Heart right ventricle (tissue), 16 donors: ENCODE measurements at places on chromosomes 6 and 20.

- DNase-seq, result no peak
Observed at GRCh38 chr6:149060300-149060984, 257.1 kb upstream of the TAB2 start.

- peak; percentile 94 for DNase-seq
Observed at GRCh38 chr6:159726918-159727716, at the start of gene WTAP. Gene WTAP (plus strand): TSS chr6:159727506. CDS start chr6:159736266, 8,760 bp downstream.

- peak; percentile 85 for DNase-seq
Observed at GRCh38 chr6:26195376-26195923, 108.2 kb downstream of the HFE start.

GRCh38 chr20:23628402-23629016 lies 9.2 kb downstream of the CST3 start:
- no peak for DNase-seq

DNA sequence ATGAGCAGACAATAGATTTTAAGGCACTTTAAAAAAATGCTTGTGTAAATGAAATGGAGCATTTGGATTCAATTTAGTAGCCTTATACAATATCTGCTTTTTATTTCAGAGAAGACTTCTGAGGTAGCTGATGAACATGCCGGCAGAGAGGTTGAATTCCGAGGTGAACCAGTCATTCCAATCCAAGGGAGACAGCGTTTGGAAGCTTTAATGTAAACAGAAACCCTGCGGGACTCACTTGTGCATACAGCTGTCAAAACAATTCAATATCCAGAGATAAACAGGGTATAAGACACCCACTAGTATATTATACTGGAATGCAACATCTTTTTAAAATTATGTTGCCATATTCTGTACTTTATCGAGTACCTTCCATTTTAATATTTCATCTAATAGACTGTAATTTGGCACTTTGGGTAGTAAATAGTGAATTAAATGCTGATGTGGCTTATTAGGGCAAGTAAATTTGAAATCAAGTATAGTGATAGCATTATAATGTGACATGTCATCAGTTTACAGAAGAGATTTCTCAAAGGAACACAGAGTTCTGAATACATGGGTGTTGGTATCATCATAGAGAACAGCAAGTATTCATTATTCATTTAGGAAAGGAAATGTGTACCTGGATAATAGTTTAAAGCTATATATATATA lies 347.7 kb downstream of the PRKN start:
- DNase-seq, result no peak

DNA sequence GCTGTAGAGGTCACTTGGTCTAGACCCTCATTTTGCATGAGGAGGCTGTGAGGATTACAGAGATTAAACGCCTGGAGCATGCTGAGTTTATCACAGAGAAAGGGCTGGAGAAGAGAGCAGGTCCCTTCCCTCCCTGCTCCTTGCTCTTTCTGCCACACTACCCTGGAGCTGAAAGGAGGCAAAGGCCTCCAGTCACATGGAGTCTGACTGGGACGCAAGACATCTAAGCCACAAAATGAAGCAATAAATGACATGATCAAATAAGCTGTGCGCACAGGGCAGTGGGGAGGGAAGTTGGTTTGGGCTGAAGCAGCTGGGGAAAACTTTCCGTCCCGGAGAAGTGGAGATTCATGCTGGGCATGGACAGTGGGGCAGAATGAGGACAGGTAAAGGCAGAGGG lies 33.3 kb downstream of the ATXN1 start:
- DNase-seq, result no peak

- DNase-seq, result no peak
Observed at GRCh38 chr6:139129284-139129683, 5.6 kb upstream of the HECA start.

DNA sequence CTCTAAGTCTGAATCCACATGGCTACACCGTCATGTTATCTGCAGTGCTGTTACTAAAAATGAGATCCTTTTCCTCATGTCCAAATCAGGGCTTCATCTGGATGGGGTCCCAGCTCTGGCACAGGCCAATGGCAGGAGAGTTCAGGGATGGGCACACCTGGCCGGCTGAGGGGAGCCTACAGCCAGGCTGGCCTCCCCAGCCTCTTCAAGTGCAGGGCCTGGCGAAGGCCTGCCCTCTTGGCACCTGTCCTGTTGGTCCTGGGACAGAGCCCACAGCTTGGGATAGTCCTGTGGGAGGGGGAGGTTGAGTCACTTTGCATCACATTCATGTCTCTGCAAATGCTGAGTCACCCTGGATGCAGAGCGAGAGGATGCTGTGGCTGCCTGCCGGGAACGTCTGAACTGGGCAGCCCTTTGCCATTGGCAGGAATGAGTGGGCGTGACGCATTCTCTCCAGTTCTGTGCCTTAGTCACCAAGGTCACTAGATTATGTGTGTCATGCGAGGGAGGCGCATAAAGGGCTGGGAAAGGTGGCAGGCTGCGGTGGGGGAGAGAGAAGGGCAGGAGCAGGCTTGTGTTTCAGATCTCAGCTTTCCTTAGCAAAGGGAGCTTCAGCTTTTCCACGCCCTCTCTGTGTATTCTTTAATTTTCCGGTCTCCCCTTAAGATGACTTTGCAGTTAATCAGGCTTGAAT lies 223.2 kb upstream of the ECI2 start:
- peak; percentile 91 for DNase-seq
